NCI-H2107 (cell line): ENCODE measurements at places on chromosomes 4 and X.

DNA sequence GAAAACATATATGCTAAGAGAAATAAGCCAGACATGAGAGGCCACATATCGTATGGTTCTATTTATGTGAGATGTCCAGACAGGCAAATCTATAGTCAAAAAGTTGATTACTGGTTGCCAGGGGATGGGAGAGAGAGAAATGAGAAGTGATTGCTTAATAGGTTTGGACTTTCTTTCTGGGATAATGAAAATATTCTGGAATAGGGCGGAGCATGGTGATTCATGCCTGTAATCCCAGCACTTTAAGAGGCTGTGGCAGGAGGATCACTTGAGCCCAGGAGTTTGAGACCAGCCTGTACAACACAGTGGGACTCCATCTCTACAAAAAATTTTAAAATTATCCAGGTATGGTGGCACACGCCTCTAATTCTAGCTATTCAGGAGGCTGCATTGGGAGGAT is 22.4 kb downstream of the RBM47 start:
- DNase-seq: no peak

- DNase-seq: no peak
These were observed 65.8 kb upstream of the MSN start for GRCh38 chrX:65601530-65602220.

- DNase-seq: no peak
These were observed 31.3 kb downstream of the HAND2 start for GRCh38 chr4:173498771-173499170.

- DNase-seq: no peak
These were observed 45.1 kb downstream of the SPATA4 start for GRCh38 chr4:176150356-176150682.

- DNase-seq: no peak
These were observed 47.8 kb downstream of the KDR start for GRCh38 chr4:55077577-55077976.

- DNase-seq: no peak
These were observed 192.3 kb upstream of the ATP6AP2 start for GRCh38 chrX:40388441-40388840.

- no peak for DNase-seq
These were observed 122.9 kb downstream of the MAML3 start for GRCh38 chr4:140031061-140031460.

DNA sequence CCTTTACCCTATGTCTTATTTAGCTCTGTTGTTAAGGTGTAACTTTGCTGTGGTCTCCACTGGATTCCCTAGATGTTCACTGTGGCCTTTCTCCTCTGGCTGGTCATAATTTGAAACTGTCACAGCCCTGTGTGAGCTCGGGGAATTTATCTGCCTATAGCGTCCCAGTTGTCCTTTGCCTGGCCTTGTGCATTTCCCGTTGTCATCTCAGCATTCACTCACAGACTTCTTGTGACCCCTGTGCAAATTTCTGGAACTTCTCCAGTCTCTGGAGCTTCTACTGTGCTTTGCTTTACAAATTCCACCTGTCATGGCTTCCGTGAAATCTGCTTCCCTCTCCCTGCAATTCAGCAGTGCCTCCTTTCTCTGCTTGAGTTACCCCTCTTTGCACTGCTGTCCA is 106.7 kb downstream of the WWC2 start:
- no peak for DNase-seq

- no peak for DNase-seq
These were observed 27.4 kb downstream of the APELA start for GRCh38 chr4:164904336-164904735.

GRCh38 chrX:45806410-45807121 is 605.9 kb upstream of the DIPK2B start:
- no peak for DNase-seq

DNA sequence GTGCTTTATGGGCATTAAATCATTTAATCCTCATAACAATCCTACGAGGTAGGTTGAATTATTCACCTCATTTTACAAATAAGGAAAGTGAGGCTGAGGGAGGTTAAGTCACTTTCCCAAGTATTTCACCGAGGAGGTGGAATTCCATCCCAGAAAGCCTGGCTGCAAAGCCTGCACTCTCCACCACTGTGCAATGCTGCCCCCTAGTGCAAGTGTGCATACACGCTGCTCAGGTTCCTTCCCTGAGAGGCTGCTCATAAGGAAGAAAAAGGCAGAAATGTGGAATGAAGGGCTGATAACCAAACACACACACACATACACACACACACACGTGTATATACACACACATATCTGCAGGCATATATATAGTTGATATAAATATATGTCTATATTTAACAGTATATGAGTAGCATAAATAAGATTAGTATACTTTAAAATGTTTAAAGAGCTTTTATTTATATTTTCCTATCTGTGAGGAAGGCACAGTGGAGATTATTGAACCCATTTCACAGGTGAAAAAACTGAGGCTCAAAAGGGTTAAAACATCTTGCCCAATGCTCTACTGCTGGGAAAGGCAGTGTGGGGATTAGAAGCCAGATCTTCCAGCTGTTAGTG is 714.5 kb upstream of the TENM3 start:
- DNase-seq: peak; percentile 52

GRCh38 chrX:28311466-28311865 is 275.8 kb upstream of the IL1RAPL1 start:
- DNase-seq: no peak

GRCh38 chrX:138771047-138771446 is 59.5 kb upstream of the FGF13 start:
- no peak for DNase-seq

- no peak for DNase-seq
These were observed 209.2 kb upstream of the FAT4 start for GRCh38 chr4:125105561-125105960.

DNA sequence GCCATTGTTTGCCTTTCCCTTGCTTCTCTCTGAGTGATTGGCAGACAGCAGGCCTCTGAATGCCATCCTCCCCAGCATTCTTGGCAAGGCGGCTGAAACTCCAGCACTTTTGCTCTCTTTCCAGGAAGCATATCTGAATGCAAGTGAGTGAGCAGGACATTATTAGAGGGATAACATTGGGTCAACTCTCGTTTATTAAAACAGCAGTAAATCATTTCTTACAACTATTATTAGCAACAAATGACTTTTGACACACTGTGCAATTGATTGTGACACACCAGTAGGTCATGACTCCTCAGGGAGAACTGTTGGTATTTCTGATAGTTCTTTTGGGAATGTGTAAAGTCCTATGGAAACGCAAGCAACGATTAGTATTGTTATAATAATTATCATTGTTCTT is 103.8 kb downstream of the EFNB1 start:
- no peak for DNase-seq

GRCh38 chr4:86565651-86566050 is 28.5 kb upstream of the PTPN13 start:
- no peak for DNase-seq

- DNase-seq: no peak
These were observed 51.2 kb upstream of the MTNR1A start for GRCh38 chr4:186606591-186606992.

- DNase-seq: no peak
These were observed at the start of gene COL4A5 for GRCh38 chrX:108439426-108439942. Gene COL4A5 (plus strand): TSS chrX:108439838. CDS start chrX:108440126, 288 bp downstream.

DNA sequence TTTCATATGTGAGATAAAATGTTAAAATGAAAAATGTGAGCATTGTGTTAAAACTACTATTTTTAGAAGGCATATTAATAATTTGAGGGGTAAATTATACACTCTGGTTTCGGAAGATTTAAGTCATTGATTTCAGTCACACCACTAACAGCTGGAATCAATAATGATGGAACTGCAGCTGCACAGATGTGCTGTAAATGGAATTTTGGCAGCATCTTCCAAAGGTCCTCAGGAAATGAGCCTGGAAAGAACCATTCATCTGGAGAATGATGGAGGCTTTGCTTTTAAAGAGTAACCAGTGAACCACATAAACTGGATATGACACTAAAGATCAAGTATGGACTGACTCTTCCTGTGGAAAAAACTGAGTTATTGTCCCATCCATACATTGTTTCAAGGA is 759.0 kb upstream of the EPHA5 start:
- no peak for DNase-seq

GRCh38 chrX:84108584-84108983 is 79.4 kb downstream of the RPS6KA6 start:
- no peak for DNase-seq

GRCh38 chr4:25953740-25954139 is 39.7 kb downstream of the SMIM20 start:
- no peak for DNase-seq

DNA sequence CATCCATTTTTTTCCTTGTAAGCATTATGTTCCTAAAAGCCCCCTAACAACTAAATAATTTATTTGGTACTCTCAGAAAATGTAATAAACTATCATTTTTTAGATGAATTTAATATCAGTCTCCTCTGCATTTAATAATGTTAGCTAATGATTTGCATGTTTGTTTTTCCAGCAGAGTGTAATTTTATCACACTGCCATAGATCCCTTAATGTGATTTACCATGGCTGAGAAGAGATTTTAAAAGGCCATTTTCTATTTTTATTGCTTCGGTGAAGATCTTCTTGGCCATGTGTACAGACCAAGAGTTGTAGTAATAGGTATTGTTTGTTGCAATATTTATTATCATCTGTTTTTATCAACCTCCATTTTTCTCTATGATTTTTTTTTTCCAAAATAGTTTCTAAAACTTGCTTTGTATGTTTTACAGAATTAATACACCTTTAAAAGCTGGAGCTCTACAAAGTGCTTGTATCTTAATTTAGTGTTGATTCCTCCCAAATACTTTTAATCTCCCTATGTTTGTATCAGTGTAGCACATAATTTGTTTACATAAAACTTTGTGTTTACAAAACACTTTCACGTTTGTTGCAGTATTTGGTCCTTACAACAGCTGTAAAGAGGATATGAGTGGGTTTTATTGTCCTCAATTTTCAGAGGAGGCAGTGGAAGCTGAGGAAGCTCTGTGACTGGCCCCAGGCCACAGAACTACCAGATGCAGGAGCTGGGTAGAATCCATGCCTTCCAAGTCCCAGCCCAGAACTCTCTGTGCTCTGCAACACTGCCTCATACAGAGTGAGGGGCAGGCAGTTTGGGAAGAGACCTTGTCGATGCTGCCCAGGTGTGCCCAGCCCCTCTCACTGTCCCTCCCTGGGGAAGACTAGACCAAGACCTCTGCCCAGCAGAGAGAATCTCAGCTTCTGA is 58.1 kb downstream of the FAM114A1 start:
- DNase-seq: no peak
